ENCODE measurements at places on chromosomes 2 and 18.

- DNase-seq = no peak
Measured at GRCh38 chr2:187878112-187878511, 323.9 kb upstream of the TFPI start.

GRCh38 chr2:13916066-13916465 is 716.5 kb upstream of the LRATD1 start:
- no peak for DNase-seq

GRCh38 chr18:32093523-32093922 is 1.8 kb downstream of the RNF138 start:
- no peak for DNase-seq

- peak; percentile 24 for DNase-seq
Measured at GRCh38 chr2:215930505-215931253, 82.7 kb downstream of the MREG start.

DNA sequence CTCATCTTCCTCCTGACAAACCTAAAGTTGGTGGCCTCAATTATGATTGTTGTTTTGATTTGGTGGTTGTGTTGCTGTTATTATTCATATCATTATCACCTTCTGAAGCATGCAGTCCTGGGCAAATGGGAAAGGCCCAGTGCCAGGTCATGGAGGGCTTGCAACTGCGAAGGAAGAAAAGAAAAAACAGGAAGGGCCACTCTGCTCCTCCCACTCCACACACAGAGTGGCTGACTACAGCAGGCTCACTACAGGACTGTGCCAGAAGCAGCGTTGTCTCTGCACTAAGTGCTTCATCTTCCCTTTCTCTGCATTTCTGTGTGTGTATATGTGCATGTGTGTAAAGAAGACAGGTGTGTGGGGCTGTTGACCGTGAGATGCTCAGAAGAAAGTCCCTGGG is 231.9 kb downstream of the ANKRD30B start:
- DNase-seq = no peak

GRCh38 chr2:179818546-179818945 is 42.9 kb downstream of the ZNF385B start:
- DNase-seq = peak; percentile 55

DNA sequence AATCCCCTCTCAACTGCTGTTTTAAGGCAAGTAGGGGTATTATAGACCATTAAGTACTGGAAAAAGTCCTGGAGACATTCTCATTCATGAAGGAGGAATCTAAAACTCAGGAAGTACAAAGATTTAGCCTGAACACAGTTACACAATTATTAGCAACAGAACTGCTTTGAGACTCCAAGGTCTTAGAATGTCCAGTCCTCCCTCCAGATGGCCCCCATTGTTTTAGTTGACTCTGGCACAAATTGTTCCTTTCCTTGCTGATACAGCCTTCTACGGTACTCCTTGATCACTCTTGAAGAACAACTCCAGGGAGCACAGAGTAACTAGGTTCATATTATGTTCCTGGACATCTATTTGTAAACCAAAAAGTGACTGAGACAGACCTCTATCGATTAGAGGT is 210.1 kb upstream of the RND3 start:
- no peak for DNase-seq

DNA sequence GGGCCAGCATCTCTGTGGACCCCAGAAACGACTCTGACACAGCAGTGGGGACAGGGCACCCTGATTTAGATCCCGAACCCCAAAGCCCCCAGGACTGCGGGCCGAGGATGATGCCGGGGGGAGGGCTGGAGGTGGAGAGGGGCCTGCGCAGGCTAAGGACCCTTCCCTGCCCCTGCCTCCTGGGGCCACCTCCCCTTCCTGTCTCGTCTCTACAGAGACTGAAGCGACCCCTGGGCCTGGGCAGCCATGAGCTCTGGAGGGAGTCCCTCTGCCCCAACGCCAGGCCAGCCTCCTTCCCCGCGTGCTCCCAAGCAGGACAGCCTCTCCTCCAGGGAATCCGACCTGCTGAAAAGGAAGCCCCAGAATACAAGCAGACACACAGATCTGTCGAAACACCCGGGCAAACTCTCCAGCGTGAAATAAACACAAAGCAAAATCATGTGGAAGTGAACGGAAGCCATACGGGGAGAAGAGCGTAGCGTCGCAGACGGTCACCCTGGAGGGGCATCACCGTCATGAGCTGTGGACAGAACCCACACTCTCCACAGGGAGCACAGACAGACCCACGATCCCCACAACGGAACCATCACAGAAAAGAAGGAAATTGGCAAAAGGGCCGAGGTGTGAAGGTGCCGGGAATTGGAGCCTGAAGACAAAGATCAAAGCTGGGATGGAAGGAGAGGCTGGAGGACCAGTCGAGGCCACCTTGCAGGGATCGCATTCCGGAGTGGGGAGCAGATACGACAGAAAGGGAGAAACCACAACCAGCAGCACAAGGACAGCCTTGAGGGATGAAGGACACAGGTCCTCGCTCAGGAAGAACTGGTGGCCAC is 51.0 kb upstream of the CTDP1 start:
- DNase-seq = no peak

DNA sequence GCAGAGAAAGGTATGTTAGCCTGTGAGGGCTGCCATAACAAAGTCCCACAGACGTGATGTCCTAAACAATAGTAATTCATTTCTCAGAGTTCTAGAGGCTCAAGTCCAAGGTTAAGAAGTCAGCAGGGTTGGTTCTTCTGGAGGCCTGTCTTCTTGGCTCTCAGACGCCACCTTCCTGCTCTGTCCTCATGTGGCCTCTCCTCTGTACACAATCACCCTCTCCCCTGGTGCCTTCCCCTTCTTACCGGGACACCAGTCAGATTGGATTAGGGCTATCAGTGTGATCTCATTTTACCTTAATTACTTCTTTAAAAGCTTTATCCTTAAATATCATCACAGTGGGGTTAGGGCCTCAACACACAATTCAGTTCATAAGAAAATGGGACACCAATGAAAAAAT is 860.5 kb downstream of the RNF144A start:
- no peak for DNase-seq

DNA sequence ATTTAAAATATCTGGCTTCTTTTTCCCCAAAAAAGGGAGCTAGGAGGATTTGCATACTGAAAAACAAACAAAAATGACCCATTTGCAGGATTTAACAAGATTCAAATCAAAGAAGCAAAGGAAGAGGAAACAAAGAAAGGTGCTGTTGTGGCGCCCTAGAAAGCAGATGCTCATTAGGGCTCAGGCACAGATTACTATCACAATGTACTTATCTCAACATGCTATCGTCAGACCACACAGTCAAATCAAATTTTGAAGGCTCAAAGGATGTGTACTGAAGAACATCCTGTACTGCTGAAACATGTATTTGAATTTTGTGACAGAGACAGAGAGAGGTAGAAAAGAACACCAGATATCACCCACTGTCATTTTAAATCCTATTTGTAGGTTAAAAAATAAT is 10.9 kb downstream of the RBMS1 start:
- no peak for DNase-seq

DNA sequence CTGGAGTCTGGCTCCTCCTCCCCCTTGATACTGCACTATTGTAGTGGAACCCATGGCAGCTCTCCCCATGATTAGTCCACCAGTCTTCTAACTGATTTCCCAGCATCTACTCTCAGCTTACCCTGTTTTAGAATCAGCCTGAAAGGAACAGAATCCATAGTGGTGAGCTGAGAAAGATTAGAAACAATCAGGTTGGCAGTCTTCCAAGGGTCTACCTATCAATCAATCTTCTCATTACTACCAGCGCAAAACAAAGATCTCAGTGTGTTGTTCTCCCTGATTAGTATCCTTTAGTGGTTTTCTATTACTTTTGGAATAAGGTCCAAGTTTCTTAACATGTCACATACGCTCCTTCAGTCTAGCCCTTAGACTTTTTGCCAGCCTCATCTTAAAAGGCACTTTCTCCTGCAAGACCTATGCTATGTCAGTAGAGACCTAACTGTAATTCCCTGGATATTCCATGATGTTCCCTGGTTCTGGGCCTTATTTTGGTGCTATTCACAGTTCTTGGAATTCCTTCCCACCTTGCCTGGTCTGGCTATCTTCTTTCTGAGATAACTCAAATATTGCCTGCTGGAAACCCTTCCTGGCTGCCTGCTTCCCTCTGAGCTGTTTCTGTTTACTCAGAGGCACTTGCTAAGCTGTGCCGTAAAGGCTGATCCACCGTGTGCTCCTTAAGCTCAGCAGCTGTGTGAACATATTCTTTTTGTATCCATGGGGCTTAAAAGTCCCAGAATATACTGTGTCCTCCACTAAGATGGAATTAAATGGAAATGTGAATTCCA is 32.6 kb downstream of the LAMA3 start:
- no peak for DNase-seq

DNA sequence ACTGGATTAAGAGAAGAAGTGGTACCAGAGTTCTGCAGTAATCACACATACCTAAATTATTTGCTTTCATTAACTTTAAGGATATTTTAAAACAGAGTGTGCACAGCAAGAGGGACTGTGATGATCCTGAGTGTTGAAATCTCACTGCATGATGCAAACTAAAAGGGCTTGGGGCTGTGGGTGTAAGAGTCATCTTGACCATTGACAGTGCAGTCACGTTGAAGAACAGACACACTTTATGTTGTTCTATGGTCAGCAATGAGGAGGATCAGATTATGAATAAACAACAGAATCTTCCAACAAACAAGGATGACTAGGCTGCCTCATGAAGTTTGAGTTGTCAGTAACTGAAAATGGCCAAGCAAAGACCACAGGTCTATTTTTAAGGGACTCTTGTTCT is 87.2 kb upstream of the GALNT5 start:
- DNase-seq = no peak

DNA sequence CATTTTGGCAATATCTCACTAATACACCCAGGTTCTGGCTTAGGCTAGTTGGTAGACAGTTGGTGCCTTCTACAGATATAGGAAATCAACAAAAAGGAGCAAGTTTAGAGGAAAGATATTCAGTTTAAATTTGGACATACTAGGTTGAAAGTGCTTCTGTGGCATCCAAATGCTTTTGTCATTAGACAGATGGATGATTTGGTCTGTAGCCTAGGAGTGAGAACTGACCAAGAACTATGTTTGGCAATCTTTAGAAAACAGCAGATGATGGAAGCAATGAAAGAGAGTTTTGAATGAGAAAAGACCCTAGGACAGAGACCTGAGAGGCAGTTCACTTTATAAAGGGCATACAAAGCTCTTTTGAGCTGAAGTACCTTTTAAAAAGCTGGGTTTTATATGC is 201.3 kb upstream of the FSHR start:
- DNase-seq = no peak

All from EL (cell line).